ENCODE measurements at places on chromosomes 1 and 21.

DNA sequence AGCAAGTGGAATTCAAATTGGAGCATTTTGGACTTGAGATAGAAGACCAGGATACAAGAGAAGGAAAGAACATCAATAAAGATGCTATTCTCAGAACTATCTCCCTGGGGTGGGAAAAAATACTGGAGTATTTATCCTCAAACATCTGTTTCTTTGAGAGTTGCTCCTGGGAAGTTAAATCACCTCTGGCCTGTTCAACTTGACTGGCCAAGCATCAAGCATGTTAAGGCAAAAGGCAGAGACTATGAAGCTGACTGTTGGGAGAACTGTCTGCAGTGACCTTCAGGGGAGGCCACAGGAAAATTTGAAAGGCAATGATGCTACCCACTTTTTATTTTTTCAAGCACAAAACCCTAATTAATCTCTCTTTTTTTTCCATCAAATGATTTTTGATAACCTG, 239.0 kb downstream of the NTNG1 start:
- DNase-seq: no peak

GRCh38 chr1:208177656-208178055, 66.5 kb downstream of the PLXNA2 start:
- DNase-seq: no peak

DNA sequence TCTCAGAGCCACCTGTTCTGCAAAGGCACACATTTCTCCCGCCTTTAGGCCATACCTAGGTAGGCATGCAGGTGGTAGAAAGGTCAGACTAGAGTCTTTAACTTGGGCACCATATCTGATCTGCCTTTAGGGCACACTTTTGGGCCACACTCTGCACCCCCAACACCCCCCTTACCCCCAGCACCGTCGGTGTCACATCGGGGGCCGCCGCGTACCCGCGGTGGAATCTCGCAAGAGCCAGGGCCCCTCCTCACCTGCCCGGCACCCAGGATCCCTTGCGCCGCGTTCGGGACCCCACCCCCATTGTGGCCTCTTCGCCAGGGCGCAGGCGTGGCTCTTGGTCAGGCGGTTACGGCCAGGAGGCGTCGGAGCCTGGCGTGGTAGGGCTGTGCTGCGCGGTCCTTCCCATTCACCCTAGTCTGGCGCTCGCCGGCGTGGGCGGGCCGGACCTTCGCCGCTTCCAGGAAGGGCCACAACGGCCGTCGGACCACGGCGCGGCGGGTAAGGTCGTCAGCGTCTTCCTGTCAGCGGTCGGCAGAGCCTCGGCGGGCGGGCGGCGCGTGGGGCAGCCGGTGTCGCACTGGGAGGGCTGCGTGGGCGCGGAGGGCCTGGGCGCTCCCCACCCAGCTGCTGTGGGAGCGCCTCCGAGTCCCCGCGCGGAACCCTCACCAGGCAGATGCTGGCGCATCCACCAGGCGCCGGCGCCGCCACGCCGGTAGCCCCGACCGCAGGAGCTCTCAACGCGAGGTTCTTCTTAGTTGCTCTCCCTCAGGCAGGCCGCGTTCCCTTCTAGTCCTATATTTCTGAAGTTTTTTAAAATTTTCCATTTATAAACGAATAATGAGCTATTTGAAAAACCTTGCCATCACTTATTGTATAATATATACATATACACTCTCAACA, at the start of gene DNAH14:
DNAH14 (plus strand) TSS at position 341 of the 903 bp plus-strand sequence. CDS start 23,028 bp downstream, outside the sequence.
- no peak for DNase-seq

- no peak for DNase-seq
These were observed 115.8 kb downstream of the DSCAM start for GRCh38 chr21:40731206-40731605.

- no peak for DNase-seq
These were observed 227.1 kb downstream of the KCTD3 start for GRCh38 chr1:215794156-215794555.

- DNase-seq: no peak
These were observed 1099.5 kb downstream of the PLA2G4A start for GRCh38 chr1:187928288-187928687.

DNA sequence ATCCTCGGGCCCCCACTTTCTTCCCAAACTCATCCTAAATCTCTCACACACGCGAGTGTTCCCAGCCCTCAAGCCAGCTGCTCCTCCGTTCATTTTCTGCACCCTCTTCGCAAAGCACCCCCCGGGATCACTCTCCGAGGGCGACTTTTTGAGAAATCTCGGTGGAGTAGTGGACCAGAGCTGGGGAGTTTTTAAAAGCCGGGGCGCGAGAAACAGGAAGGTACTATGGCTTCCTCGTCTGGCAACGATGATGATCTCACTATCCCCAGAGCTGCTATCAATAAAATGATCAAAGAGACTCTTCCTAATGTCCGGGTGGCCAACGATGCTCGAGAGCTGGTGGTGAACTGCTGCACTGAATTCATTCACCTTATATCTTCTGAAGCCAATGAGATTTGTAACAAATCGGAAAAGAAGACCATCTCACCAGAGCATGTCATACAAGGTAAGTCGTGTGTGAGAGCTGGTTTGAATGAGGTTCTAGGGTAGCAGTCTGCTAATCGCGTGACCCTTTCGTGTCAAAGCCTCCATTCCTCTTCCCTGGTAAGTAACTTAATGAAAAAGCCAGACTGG, 800 bp downstream of the DR1 start:
- DNase-seq: no peak

- DNase-seq: no peak
These were observed 54.1 kb upstream of the GPR37L1 start for GRCh38 chr1:202068596-202068995.

DNA sequence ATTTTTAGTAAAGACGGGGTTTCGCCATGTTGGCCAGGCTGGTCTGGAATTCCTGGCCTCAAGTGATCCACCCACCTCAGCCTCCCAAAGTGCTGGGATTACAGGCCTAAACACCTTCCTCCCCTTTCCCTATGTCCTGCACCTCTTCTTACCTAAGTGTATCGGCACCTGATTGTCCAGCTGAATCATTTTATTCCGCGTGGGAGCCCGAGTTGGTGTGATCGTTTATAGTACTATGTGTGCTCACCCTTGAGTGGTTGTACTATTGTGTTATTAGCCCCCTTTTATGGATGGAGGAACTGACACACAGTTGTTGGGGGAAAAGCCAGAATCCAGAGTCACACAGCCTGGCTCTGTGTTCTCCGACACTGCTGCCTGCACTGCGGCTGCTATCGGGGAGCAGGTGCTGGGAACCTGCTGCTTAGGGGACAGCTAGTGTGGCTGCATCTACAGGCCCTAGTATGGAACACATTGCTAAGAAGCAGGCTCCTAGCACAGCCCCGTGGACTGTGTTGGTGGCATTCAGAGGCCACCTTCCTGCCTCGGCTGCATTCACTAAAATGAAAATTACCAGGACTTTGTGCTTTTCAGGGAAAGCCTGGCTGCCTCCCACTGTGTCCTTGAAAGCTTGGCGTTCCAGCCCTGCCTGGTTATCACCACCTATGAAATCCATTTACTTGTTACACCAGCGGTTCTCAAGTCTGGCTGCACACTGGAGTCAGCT, 21.6 kb downstream of the ENO1 start:
- DNase-seq: no peak

GRCh38 chr1:32972814-32973428, 8.3 kb upstream of the RNF19B start:
- no peak for DNase-seq

- DNase-seq: no peak
These were observed 1.9 kb upstream of the MAD2L2 start for GRCh38 chr1:11682799-11683198.

- DNase-seq: no peak
These were observed 22.0 kb upstream of the GRIK3 start for GRCh38 chr1:37056325-37056724.

GRCh38 chr1:1360506-1361169, 2.3 kb upstream of the MXRA8 start:
- DNase-seq: no peak

GRCh38 chr1:111211921-111212320, 11.5 kb upstream of the DENND2D start:
- DNase-seq: no peak

DNA sequence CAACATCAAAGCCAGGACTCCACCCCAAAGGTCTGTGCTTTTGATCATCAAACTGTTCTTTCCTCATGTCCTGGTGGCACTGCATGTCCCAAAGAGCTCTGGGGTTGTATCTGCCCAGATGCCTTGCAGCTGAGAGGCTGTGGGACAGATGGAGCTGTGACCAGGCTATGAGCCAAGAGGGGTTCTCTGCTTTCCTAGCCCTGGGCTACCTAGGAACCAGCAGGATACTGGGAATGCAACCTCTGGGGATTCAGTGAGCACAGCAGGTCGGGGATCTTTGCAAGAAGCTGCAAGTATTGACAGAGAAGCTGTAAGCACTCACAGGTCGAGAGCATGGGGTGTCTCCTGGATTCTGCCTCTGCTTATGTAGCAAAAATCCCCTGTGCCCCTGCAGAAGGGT, 186.6 kb downstream of the GRIK3 start:
- no peak for DNase-seq

- no peak for DNase-seq
These were observed 8.2 kb downstream of the IFFO2 start for GRCh38 chr1:18948048-18948912.
